ENCODE measurements at places on chromosomes 13 and 19.
A peak's percentile ranks its signal among the peaks of the same experiment; 100 is the strongest.

GRCh38 chr19:36267061-36267845, 52.3 kb downstream of the ZNF146 start:
- no peak for DNase-seq

- DNase-seq: peak; percentile 64
Observed at GRCh38 chr19:18437491-18438330, at the start of gene ISYNA1. Gene ISYNA1 (minus strand): TSS chr19:18438133. CDS start chr19:18437979, 154 bp downstream.

DNA sequence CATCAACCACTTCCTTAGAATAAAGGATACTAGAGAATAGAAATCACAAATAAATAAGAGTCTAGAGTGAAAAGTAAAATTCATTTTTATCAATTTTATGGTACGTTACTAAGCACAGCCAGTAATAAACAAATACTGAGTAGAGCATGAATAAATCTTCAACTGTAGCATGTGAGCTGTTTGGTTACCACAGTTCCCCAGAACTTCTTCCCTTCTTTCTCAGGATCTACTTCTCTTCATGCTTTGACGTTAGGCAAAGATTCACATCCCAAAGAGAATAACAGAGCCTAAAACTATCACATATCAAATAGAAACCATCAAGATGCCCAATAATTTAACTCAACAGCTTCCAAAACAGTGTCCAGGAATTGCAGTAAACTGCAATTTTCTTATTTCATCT, 7.4 kb downstream of the RUBCNL start:
- DNase-seq: no peak

DNA sequence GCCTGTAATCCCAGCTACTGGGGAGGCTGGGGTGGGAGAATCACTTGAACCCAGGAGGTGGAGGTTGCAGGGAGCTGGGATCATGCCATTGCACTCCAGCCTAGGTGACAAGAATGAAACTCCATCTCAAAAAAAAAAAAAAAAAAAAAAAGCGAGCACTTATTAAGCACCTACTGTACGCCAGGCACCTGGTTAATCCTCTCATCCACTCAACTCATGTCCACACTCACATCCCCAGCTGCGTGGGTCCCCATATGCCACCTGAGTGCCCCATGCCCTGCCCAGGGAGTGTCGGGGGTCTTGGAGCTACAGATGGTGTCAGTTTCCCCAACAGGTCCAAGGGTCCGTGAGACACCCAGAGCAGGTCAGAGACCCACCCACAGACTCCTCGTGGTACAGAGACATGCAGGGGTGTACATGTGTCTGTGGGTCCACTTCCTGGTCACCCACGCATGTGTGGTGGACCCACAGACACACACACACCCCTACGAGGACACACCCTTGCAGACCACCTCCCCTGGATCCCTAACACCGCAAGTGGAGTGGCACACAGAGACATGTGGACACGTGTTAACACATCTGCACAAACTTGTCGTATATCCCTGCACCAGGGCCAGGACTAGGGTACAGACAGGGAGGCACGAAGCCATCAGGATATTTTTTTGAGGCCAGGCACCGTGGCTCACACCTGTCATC, 3.5 kb downstream of the INSL3 start:
- no peak for DNase-seq

GRCh38 chr13:100131863-100132574, 43.1 kb downstream of the PCCA start:
- no peak for DNase-seq

Data from stimulated activated CD8-positive, alpha-beta memory T cell treated with anti-CD3 and anti-CD28 coated beads, Interleukin-4, amount 100 ng/mL, for 4 hours (primary cell).